ENCODE measurements at places on chromosomes 11 and 22.

- no peak for DNase-seq
Observed at GRCh38 chr22:49240016-49240380, 587.7 kb downstream of the BRD1 start.

- no peak for DNase-seq
Observed at GRCh38 chr22:49201046-49201970, 626.4 kb downstream of the BRD1 start.

GRCh38 chr22:43643387-43643786 is 168.7 kb downstream of the EFCAB6 start:
- DNase-seq: no peak

GRCh38 chr11:10899121-10899830 is 41.4 kb upstream of the ZBED5 start:
- no peak for DNase-seq

- peak; percentile 83 for DNase-seq
Observed at GRCh38 chr11:44595964-44596381, 30.5 kb downstream of the CD82 start.

GRCh38 chr11:19101796-19102520 is 15.0 kb upstream of the ZDHHC13 start:
- DNase-seq: no peak

DNA sequence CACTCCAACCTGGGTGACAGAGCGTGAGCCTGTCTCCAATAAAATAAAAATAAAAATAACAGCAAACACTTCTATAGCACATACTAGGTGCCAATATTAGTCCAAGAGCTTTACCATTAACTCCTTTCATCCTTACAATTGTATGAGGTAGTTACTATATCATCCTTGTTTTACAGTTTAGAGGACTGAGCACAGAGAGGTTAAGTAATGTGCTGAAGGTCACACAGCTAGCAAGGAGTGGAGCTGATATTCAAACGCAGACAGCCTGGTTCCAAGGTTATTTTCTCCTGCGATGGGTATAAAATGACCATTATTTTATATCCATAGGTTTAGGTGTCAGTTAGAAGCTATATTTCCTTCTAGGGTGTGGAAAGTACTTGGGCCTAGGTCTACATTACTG is 80.7 kb upstream of the LMO1 start:
- DNase-seq: no peak

GRCh38 chr22:26023104-26023775 is 146.0 kb upstream of the SEZ6L start:
- DNase-seq: no peak

- no peak for DNase-seq
Observed at GRCh38 chr11:35413598-35413997, 5.8 kb downstream of the SLC1A2 start.

GRCh38 chr11:45304992-45305335 is 18.8 kb upstream of the SYT13 start:
- no peak for DNase-seq

DNA sequence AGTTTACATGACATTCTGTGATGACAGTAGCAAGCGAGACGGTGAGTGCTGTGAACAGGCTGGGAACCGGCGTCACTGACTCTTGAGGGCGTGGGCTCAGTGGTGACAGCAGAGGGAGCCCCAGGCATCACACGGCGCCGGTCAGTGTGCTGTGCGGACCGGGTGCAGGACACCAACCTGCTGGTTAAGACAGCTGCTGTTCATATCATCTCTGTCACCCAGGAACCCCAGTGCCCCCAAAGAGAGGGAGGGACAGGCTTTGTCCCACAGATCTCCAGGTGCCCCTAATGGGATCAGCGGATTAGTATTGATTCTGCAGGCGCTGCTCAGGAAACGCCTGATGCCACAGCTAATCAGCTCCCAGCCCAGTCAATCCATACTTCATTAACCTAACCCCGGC is 18.4 kb downstream of the B3GAT1 start:
- DNase-seq: peak; percentile 77

DNA sequence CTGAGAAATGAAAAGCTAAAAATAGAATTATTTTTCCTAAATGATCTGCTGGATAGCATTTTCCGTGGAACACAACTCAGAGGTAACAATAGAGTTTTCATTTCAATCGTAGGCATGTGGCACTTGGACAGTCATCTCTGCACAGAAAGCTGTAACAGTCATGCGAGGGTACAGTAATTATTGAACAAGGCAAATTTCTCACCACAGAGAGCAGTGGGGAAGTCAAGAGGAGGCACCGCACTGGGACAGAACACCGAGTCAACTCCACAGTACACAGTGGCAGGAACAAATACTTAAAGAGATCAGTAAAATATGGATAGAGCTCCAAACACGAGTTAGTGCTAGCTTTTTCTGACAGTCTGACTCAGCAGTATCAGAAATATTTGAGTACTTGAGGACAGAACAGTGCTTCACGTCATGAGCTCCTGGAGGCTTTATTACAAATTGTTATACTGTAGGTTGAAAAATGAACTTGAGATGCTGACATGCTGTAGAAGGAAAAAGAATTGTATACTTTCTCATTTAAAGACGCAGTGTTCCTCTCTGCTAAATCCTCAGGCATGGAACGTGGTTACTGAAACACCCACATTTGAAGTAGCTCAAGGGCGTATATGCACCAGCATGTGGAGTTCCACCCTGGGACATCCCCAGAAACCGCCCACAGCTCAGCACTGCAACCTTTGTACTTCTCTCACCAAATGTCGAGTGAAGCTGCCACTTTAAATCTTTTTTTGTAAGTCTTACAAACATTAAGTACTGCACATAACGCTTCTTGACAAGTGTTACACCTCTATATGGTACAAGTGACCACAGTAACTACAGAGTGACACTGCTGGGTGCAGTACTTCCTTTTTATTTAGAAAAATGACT is 27.4 kb upstream of the YPEL1 start:
- no peak for DNase-seq

GRCh38 chr11:95289378-95290101 is 58.5 kb upstream of the SESN3 start:
- no peak for DNase-seq

GRCh38 chr11:45193695-45194094 is 47.3 kb downstream of the PRDM11 start:
- no peak for DNase-seq

DNA sequence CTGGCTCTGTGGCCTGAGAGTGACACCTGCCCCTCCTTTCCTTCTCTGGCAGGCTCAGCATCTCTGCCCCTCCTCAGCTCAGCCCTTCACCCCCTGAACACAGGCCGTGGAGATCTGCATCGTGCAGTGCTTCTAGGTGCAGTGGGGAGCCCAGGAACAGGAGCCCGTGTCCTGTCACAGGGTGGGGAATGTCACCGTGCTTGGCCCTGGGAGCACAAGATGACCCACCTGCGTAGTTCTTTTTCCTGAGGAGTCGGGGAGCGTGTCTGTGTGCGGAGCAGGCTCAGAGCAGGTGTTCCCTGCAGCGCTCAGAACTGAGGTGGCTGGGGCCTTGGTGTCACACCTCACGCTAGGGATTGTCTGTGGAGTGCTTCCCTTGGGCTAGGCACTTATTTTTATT is 10.6 kb downstream of the TBC1D22A start:
- no peak for DNase-seq

DNA sequence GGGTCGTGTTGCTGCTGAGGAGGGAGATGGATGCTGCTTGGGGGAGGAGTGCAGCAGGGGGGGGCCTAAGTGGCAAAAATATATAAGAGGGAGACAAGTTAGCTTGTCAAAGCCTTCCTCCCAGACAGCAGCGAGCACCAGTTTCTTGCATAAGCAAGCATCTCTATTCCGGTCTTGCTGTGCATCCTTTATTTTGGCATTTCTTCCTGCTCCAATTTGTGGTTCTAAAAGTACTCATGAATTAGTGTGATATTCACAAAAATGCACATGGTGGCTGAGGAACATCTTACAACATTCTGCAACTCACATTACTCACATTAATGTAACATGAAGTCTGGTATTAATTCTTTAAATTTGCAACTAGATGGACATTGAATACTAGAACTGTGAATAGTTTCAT is 32.1 kb downstream of the GDPD5 start:
- DNase-seq: no peak

- DNase-seq: no peak
Observed at GRCh38 chr11:27938011-27938410, 169.9 kb downstream of the KIF18A start.

DNA sequence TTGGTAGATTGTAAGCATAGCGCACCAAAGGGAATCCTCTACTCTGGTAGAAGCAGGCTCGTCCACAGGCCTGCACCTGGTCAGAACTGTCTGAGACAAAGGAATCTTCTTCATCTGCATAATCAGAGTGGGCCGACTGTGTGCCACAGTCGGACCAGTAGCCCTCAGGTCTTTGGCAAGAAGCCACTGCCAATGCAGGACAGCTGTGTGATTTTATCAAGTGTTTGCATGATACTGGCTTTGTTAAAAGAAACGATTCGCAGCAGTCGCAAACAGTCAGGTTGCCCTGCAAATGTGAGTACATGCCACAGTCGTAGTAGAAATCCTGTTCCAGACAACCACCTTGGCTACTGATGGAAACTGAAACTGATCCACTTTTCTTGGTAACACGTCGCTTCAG is 4.9 kb upstream of the CCDC34 start:
- no peak for DNase-seq

DNA sequence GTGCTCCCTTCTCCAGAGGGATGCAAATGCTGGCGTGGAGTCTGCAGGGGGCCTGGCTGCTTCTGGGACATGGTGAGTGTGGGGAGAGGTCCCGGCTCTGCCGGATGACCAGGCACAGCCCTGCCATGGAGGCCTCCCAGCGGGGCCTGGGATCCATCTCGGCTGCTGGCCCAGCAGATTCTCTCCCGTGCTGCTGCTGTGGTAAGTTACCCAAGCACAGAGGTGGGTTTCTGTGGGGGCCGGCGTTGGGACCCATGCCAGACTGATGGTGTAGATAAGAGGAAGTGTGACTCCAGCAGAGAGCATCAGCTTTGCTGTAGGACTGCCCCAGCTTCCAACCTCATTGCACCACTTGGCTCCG is 147.5 kb upstream of the B3GAT1 start:
- DNase-seq: no peak

DNA sequence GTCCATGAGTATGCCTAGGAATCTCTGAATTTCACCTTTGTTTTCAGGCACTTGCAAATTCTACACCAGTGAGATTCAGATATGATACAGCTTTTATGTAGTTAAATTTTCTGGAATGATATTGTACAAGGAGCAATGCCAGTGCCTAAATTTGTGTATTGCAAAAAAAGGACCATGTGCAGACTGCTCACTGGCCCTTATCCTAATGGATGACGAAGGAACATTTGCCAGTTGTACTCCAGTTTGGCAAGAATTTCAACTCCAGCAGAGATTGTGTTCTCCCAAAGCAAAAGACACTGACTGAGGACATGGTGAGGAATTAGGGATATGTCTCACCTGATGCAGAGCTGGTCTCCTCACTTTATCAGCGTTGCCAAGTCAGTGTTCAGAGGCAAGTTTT is 8.6 kb downstream of the NAT10 start:
- no peak for DNase-seq

GRCh38 chr22:24400034-24400725 is 27.2 kb upstream of the ADORA2A start:
- DNase-seq: no peak

DNA sequence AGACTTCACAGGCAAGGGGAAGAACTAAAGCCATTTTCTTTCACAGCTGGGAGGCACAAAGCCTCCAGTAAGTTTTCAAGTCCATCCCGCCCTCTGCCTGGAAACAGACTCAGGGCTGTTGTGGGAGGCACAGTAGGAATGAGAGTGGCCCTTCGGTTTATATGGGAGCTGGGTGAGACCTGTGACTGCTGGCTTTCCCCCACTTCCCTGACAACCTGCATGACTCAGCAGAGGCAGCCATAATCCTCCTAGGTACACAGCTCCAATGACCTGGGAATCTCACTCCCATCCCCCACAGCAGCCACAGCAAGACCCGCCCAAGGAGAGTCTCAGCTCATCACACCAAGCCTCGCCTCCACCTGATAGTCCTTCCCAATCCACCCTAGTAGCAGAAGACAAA is 12.1 kb upstream of the TMEM45B start:
- no peak for DNase-seq

GRCh38 chr11:110613197-110613918 is 98.9 kb downstream of the ARHGAP20 start:
- no peak for DNase-seq

DNA sequence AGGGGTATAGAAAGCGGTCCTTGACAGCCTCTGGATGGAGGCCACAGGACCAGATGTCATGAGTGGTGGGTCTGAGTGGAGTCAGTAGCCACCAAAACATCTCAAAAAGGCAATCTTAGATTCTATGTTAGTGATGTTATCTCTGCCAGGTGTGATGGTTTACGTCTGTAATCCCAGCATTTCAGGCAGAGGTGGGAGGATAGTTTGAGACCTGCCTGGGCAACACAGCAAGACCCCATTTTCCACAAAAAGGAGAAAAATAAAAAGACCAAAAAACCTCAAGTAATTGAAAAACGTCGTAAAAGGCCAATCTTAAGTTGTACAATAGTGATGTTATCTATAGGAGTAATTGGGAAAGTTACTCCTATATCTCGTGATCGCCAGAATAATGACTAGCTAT is 3.7 kb upstream of the MTCH2 start:
- no peak for DNase-seq

DNA sequence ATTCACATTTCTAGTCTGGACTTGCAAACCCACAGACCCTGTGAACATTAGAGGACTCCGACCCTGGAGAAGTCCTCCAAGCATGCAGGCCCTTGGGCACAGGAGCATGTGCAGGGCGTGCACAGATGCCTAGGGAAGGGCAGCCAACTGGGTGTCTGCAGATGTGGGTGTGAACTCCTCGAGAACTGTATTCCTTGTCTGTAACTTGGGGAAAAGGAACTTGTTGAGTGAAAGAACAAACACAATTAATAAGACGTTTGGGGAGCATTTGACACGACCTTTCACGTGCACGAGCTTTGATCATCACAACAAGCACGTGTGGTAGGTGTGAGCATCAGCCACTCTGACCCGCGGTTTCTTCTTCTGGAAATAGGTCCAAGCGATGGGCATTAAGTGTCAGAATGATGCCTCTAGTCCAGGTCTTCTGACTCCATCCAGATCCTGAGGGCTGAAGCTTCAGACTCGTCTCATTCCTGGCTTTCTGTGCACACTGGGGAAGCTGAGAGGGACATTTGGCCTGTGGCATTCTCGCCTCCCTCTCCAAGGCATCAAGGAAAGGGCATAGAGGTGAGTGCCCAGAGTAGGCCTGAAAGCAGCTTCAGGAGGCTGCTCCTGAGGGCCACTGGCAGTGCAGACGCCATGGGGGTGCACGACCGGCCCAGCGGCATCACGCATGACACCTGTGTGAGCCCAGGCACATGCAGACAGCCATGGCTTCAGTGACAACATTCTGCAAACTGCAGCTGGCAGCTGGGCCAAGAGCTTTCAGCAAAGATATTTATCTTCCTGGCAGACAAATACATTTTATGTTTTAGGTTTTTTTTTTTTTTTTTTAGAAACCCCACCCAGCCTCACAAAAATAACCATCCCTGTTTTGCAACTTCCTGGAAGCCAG is 32.5 kb downstream of the ALX4 start:
- DNase-seq: no peak

GRCh38 chr11:46120346-46121300 is 631 bp downstream of the PHF21A start:
- DNase-seq: no peak

GRCh38 chr11:26149585-26149984 is 182.3 kb upstream of the ANO3 start:
- no peak for DNase-seq

- no peak for DNase-seq
Observed at GRCh38 chr11:114280696-114281095, 15.5 kb upstream of the NNMT start.
